ENCODE measurements at places on chromosomes 11 and 22.

- no peak for DNase-seq
Measured at GRCh38 chr11:57787920-57788702, 26.5 kb downstream of the CTNND1 start.

DNA sequence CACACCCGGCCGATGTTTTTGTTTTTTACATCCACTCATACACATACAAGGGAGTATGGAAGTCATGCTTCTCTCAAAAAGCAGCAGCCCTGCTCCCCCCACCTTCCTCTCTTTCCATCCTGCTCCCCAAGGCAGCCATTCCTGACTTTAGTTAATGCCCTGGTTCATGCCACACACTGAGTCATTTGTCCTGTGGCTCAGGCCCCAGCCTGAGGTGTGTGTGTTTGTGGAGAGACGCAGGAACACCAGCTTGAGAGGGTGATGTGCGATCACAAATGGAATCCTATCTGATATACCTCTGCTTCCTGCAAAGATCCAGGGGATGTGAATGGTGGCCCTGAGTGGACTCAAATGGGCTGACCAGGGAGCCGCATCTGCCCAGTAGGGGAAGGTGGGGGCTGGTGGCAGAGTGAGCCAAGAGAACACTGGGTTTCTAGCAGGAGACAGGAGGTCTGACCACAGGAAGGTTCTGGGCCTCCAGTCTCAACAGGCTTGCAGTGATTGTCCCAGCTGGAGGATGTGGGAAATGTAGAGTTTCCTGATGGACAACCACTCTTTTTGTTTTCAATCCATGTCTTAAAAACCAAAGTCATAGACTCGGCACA lies 86.7 kb downstream of the OSBP2 start:
- no peak for DNase-seq

DNA sequence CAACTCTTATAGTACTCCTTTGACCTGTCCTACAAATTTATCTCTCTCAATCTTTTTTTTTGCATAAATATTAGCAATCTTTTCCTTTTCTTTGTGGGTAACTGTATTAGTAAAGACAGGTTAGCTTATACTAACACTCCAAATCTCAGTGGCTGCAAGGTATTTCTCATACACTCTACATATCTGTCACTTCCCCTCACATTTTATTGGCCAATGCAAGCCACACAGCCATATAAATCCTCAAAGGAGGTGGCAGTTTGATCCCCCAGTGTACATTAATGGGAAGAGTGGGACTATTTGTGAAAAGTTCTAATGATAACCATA lies 42.6 kb upstream of the EED start:
- no peak for DNase-seq

- no peak for DNase-seq
Measured at GRCh38 chr11:111573821-111574249, 28.4 kb upstream of the SIK2 start.

DNA sequence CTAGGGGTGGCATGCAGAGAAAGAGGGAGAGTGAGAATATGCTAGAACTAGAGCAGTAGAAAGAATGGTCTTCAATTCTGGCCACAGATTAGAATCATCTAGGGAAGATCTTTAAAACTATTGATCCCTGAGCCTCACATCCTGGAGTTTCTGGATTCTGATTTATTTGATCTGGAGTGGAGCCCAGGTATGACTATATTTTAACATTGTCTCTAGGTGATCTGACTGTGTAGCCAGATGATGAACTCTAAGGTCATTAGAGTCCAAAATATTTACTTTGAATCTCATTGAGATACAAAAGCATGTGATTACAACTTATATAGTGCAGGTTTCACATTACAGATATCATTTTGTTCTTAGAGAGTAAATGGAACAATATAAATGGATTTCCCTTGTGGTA lies 79.7 kb downstream of the FDX1 start:
- DNase-seq: no peak

GRCh38 chr11:126304457-126305075 lies 706 bp downstream of the DCPS start:
- DNase-seq: no peak

DNA sequence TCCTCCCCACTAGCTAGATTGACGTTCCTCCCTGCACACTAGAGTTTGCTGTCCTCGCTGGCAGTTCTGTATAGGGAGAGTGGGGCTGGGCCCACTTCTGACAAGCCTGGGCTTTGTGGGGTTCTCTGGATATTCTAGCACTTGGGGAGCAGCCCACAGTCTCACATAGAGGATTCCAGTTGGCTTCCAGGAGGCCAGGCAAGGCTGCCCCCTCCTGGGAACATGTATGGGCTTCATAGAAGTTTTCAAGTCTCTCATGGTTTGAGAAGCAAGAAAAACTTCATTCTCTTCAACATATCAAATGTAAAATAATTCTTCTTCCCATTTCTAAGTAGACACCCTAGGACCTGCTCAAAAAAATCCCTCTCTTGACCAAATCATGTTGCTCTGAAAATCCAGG lies 87.5 kb downstream of the NAV2 start:
- no peak for DNase-seq

DNA sequence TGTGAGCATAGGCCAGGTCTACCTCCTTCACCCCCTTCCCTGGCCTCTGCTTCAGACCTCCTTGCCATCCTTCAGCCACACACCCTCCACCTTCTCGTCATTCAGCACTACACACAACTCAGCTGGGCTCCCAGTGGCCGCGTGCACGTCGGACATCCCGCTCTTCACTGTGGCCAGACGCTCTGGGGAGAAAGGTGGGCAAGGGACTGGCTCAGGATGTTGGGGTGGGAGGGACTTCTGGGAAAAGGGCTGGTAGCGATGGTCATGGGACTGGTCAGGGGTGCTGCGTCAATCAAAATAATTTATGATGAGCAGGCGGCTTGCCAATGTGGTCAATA lies 11.6 kb downstream of the IGSF22 start:
- no peak for DNase-seq

All from stimulated activated CD4-positive, alpha-beta T cell treated with anti-CD3 and anti-CD28 coated beads, TNF-alpha, amount 100 ng/mL, for 24 hours (primary cell).